ENCODE measurements at places on chromosomes 7 and 10.

DNA sequence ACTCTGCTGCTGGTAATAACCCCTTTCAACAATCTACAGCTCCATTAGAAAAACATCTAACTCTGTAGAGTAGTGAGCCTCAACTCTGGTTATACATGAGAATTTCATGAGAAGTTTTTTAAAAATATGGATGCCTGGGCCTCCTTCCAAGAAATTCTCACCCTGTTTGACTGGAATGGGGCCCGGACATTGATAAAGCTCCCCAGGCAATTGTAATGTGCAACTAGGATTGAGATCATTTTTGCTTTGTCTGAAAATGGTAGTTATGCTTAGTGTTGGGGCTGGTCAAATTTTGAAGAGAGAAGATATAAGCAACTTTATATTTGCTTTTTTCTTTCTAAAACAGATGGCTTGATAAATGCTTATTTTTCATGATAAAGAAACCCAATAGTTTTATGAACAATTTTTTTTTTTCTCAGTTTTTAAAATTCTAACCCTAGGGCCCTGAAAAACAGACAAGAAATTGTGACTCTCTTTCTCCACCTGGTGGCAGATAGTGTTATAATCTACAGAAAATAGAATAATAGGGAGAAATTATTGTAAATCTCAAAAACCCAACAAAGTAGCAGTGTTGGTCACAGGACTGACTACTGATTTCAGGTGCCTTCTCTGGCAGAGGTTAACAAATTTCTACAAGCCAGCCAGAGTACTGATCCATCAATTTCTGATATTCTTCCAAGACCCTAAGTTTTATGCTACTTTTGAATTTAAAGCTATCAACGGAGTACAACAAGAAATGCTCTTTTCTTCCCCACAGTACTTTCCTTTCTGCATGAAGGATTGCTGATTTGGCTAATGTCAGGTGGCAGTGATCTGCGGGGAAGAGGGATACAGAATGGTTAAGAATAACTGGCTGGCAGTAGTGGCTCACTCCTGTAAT is 174.8 kb downstream of the DKK1 start:
- no peak for DNase-seq

DNA sequence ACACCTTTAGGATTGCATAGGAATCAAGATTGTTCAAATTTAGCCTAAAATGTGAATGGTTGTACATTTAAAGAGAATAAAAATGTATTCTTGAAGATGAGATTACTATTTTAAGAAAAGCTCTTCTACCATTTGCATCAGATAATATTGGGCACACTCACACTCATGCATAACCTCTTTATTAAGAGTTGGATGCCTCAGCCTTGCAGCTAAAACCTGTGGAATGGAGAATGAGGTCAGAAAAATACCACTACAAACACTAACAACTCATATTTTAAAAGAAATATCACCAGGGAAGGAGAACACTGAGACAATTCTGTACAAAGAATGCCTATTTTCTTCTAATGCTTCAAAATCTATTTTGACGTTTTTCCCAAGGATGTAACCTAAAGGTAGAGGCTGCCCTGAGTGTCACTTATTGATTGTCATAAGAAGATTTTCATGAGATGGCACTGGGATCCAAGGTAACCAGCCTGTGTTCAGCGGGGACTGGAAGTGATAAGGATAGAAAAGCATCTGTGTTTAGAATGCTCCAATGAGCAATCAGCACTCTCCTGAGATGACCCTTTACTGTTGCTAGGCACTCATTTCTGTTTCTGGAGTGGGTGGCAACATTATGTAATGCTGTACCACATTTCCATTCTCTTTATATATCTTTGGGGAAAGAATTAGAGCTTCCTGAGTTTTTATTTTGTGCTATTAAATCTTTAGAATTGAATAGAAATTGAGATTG is 26.6 kb downstream of the REEP3 start:
- DNase-seq, result no peak

DNA sequence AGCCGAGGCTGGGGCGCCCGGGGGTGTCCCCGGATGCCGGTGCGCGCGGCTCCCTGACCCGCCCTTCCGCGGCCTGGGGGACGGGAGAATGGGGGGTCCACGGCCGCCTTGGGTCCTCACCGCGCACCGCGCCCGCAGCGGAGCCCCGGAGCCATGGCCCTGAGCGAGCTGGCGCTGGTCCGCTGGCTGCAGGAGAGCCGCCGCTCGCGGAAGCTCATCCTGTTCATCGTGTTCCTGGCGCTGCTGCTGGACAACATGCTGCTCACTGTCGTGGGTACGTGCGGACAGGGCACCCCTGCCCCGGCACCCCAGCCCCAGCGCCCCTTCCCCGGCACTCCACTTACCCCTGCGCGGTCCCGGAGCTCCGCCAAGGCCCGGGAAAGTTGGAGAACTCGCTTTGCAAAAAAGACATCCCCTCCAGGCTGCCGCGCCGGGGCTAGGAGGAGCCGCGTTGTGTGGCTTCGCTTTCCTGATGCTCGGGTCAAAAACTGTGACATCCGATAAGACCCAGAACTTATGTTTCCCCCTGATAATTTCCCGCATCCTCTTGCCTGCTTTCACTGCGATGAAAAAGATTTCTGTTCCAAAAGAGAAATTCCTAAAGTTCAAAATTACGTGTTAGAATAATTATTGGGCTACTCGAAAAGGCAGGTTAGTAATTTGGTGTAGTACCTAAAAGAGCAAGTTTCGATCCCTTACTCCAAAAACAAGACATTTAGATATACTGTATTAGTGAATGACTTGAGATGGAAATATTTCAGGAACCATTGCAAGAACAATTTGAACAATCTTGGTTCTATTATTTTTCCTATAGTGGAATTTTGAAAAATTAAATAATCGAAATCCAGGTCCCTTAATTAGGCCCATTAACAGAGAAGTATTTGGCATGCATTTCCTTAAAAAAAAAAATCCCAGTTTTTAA is 888 bp downstream of the SLC18A2 start:
- DNase-seq, result no peak

DNA sequence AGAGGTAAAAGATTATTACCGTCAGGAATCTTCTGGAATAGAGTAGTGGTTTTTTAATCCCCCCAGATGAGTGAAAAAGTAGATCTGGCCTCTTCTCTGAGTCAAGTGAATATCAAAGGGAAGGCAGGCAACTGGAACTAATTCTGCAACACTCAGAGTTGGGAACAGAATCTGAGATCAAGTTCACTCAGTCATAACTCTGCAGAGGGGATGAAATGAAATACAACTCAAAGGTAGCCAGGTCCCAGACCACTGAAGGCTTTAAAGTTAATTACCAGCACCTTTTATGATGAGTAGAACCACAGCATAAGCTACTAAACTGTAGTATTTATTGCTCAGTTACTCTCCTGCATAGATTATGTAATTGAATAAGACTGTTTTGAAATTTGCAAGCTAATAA is 455.6 kb upstream of the AKR1E2 start:
- DNase-seq, result no peak

- DNase-seq, result no peak
Observed at GRCh38 chr10:84159076-84159685, 14.4 kb upstream of the GPR15LG start.

Data from neural crest cell (in vitro differentiated cells).